ENCODE measurements at places on chromosomes 4 and X.

GRCh38 chr4:67723949-67724348 lies 23.0 kb upstream of the UBA6 start:
- no peak for DNase-seq

DNA sequence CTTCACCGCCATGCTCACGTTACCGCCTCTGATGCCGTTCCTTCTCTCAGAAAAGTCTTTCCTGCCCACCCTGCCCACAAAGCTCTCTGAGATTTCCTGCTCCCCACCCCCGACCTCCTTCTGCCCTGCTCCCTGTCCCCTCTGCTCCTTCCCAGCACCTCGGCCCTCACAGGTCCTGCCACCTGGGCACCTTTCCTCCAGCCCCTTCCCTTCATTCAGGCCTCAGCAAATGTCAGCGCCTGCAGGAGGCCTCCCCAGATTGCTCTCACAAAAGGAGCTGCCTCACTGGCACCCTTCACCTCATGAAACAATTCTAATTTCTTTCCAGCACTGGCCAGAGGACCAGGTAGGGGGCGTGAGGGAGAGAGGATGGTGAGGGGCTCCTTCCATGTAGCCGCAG lies 33.6 kb upstream of the MXD4 start:
- no peak for DNase-seq

DNA sequence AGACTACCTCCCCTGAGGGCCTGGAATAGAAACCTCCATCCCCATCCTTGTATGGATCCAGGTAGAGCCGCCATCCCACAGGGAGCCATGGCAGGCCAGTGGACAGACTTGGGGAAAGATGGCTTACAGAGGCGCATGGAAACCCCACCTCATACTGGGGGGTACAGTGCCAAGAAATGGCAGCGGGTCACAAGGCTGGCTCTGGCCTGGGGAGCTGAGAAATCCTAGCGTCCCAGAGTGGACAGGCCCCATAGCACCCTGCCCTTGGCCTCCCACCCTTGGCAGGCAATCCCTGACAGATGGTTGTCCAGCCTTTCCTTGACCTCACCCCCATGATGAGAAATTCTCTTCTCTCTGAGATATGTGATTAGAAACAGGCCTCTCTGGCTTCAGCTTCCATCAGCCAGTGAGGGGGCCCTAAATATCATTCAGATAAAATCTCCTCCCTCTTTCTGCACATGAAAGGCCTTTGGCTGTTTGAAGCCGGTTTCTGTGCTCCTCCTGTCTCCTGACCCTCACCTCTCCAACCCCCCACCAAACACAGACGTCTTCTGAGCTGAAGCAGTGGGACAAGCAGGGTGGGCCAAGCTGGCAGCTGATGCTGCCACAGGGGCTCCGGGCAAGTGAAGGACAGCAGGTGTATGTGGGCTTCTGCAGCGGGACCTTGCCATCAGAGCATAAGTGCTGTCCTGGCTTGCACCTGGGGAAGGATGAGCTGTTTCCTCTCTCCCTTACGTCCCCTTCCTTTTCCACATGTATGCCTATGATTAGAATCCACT lies 204.4 kb upstream of the MAMLD1 start:
- no peak for DNase-seq

DNA sequence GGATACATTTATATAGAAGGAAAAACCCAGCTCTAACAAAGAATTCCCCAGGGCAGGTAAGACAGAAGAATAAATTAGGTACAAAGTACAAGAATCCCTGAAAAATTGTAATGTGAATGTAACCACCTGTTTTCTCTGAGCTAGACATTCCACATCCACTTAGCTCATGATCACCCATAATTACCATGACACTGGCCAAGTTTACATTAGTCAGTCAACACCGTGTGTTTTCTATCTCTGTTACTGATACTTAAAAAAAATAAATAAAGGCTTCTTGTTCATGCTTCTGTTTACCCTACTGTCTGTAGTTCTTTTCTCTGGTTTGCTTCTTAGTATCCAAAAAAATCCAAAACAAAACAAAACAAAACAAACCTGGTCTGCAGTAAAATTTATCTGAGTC lies 66.0 kb downstream of the CBLL2 start:
- no peak for DNase-seq

- DNase-seq: no peak
Observed at GRCh38 chrX:100829730-100830129, 9.5 kb downstream of the CSTF2 start.

DNA sequence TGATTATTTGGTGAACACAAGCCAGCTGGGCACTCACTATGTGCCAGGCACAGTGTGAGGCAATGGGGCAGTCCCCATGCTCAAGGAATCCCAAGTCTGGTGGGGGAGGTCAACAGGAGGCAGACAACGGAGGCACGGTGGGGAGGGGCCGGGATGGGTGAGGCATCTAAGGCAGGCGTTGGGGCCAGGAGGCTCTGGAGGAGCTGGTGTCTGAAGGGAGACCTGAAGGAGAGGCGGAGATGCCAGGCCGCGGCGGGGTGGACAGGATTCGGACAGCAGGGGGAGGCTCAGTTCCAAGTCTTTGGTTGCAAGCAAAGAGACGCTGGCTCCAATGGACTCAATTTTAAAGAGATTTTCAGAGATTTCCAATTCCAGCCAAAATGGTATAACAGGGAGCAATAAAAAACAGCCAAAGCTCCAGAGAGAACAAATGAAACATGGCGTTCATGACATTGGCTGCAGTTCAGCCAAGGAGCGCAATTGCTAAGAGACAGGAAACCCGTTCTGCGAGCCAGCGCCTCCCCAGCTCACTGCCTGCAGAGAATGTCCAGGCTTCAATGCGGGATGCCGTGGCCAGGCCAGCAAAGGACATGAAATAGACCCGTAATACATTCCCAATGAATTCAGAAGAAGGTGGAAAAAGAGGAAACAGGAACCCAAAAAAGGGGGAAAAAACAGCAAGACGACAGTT lies 105.2 kb upstream of the LRPAP1 start:
- DNase-seq: no peak

- DNase-seq: no peak
Observed at GRCh38 chr4:7660176-7661039, 225.7 kb upstream of the PSAPL1 start.

GRCh38 chr4:155855897-155856296 lies 10.2 kb downstream of the ASIC5 start:
- no peak for DNase-seq
